ENCODE measurements at places on chromosomes 4 and X.

DNA sequence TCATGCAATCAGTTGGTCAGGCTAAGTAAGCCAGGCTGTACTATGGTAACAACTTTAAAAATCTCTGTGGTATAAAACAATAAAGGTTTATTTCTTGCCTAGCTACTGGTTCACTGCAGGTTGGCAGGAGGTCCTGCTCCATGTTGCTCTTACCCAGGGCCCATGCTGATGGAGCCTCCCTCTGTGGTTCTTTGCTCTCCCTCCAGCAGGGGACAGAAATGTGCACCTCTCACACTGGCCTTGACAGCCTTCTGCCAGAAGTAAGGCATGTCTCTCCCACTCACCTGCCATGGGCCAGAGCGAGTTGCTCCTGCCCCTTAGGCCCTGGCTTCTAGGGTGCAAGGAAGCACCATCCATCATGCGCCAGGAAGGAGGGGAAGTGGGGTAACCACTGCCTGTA lies 31.1 kb downstream of the CLDN22 start:
- no peak for DNase-seq

GRCh38 chr4:93147524-93148212 lies 680.9 kb upstream of the ATOH1 start:
- DNase-seq: no peak

DNA sequence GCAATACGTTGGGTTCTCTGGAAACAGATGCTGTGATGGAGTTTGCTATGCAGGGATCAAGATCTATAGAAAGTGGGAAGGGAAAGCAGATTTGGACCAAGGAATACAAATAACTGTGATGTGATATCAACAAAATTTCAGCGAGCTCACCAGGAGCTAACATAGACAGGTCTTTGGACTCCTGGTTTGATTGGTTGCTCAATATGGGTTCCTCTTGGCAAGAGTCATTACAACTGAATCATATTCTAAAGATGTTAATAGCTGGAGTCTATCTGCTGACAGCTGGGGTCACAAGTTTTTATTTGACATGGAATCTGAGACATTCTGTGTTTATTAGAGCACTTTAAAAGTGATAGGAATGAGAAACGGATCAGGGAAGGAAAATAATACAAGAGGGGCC lies 637.6 kb upstream of the GNPDA2 start:
- DNase-seq: no peak

DNA sequence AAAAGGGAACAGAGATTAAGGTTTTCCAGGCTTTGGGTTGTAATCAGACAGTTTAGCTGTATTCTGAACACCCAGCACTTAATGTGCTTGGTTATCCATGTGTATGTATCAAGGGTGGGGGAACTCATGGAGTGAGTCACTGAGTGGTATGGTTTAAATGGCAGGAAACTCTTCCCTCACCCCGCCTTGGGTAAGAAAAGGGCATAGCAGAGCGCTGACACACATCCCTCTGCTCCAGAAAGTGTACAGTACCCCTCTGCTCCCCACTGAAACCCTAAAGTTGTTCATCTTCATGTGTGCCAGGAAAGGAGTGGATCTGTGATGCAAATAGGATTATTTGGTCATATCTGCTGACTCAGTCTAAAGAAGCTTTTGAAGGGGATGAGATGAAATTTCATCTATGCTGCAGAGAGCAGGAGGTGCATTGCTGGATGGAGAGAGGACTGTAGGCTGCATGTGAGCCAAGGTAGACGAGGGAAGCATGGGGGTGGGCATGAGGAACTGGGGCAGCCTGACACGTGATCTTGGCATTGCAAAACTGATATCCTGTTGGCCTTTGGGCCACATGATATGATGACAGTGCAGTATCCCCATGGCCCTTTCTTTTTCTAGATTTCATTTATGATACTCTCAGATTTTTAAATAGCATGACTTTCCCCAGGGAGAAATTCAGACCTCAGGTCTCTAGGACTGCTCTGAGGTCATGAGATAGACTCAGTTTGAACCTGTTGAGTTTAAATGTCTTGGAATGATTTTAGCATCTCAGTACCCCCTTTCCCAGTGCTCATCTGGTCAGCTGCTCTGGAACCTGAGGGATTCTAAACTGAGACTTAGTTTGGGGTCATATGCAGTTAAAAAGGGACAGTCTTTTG lies 84.8 kb downstream of the TMEM164 start:
- DNase-seq: no peak

DNA sequence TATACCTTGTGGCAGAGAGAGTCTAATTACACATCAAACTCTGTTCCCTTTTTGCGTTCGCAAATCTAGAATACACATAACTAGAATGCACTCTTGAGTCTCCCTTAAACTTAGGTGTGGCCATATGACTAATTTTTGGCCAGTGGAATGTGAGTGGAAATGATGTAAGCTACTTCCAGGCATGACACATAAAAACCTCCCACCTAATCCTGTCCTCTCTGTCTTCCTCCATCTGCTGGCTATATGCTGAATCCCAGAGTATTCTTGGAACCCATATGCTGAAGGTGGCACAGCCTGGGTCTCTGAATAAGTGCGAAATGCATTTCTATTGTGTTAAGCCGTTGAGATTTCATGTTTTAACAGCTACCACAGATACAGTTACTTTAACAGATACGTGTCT lies 269.9 kb upstream of the NRK start:
- no peak for DNase-seq

DNA sequence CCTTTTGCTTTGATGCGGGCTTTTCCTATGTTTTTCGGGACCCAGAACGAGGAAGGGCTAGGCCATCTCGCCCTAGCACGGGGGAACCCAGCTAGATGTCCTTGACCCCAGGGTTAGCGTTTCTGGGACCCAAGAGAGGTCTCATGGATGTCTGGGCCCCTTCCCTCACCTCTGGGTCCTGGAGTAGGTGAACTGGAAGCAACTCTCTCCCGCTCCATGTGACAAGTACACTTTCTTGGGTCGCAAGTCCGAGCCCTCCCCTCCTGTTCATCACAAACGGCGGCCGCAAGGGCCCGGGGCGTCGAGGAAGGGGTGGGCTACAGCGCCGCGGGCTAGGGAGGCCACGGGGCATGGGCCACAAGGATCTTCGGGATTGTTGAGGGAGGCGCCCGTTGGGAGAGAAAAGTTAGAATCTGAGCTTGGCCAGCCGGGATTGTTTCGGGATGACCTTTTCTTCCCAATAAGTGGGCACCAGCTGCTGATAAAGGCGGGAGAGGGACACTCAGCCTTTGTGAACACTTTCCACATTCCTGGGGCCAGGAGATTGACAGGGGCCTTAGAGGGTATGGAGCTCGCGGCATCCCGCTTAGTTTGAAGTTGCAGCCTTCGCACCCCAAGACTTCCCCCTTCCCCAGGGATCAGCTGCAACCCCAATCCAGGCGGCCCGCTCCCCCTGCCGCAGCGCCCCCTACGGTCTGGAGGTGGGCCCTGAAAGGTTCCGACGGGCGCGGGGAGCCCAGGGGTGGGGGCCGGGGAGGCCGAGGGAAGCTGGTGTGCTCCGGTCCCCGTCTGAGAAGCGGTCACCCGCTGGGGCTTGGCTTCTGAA lies 136.9 kb upstream of the ZIC3 start:
- DNase-seq: no peak

GRCh38 chr4:97747945-97748344 lies 395.3 kb downstream of the STPG2 start:
- no peak for DNase-seq

DNA sequence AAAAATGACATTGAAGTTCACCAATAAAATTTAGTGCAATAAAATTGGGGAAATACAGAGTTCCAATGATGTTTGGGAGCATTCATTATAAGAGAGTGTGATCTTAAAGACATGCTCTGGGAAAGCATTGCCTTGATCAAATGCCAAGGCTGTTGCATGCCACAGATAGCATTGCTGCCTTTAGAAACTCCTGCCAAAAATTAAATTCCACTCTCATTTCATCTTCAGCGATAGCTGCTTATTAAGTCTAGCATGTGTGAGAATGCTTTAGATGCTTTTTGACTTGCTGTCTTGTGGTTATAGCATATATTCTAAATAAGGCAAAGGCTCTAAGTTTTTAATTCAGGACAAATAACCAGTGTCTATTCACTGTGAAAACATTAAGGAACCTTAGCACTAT lies 49.3 kb downstream of the NPNT start:
- DNase-seq: no peak

GRCh38 chr4:138162259-138162658 lies 79.9 kb downstream of the SLC7A11 start:
- no peak for DNase-seq

DNA sequence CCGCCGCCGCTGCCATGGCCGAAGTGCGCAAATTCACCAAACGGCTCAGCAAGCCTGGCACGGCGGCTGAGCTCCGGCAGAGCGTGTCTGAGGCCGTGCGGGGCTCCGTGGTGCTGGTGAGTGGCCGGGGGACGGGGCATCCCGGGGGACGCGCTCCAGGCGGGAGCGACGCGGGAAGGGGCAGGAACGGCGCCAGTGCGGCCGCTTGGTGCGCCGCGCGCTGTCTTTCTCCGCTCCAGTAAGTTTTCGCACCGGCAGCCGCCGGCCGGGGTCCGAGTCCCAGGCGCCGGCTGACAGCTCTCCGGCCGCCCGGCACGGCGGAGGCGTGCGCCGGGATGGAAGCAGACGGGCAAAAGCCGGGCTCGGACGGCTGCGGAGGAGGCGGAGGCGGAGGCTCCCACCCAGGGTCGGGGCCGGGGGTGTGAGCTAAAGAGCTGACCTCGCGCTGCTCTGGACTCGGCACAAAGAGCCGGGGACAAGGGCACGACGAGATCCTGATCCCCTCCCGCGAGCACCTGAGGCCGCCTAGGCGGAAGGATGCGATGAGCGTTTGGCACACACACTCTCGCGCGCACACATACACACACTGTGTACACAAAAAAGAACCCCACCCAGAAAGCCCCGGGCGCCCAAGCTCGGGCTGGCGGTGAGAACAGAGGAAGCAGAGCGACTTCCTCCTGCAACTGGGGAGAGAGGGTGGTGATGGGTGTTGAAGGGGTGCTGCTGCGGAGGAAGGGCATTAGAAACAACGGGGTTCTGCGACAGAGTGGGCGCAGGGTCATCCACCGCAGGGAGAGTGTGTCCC lies 545 bp downstream of the DOCK11 start:
- DNase-seq: peak; percentile 61

DNA sequence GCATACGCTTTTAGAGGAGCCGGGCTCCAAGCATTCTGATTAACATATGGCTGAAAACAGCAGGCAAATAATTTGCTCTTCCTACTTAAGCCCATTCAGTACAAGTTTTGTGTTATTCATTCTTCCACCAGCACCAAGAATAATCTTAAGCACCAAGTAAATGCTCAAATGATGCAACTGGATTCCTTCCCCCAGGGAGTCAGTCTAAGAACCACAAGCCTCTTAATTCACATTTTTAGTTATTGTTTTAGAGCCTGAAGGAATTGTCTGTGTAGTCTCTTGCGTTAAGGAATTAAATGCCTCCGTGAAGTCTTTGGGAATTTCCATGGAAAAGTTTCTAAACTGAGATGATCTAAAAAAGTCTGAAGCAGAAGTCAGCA lies 61.5 kb upstream of the MAGEB2 start:
- no peak for DNase-seq

DNA sequence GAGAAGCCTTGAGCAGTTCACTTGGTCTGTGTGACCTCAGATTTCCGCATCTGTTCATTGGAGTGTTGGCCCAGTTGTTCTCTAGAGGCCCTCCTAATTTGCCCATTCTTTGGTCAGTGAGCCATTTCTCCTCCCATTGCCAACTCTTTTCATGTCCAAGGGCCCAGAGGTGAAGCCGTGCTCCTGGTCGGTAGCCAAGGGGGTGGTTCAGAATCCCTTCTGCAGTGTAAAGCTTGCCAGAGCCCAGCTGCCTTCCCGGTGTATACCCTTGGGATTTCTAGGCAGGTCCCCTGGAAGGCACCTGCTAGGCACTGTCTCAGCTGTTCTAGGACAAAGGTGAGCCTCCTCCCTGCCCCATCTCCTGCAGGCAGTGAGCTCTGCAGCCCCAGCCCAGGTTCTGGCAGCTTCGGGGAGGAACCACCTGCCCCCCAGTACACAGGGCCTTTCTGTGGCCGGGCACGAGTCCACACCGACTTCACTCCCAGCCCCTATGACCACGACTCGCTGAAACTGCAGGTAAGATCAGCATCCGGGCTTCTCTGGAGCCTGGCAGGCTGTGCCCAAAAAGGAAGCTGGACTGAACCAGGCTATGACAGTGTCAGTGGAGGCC lies 12.3 kb downstream of the SASH3 start:
- no peak for DNase-seq

- no peak for DNase-seq
These were observed 304.7 kb upstream of the GATB start for GRCh38 chr4:152065545-152065944.

DNA sequence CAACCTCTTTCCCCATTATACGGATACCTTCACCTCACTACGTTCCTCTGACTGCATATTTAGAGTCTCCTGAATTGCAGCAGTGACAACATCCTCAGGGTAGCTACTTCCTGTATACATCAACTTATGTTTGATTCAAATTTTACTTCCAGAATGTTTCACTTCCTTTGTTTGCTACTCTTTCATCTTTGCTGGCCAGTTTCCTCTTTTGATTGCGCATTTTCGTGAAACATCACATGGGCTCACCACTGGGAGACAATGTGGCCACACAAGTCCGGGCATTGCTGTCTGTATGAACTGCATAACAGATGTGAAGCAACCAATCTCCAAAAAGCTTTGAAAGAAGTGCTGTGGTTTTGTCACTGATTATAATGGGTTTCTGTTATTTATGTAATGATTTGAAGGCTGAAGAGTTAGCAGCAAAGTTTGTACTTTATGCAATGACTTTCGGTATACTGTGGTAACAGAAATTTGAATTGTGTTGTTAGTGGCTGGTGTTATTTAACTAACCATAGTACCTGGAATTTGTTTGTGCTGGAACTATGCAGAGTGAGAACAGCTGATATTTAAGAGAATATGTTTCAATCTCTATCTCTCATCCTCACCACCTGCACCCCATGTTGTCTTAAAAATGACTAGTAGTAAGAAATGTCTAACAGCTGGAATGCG lies 7.4 kb downstream of the SNCA start:
- DNase-seq: no peak

DNA sequence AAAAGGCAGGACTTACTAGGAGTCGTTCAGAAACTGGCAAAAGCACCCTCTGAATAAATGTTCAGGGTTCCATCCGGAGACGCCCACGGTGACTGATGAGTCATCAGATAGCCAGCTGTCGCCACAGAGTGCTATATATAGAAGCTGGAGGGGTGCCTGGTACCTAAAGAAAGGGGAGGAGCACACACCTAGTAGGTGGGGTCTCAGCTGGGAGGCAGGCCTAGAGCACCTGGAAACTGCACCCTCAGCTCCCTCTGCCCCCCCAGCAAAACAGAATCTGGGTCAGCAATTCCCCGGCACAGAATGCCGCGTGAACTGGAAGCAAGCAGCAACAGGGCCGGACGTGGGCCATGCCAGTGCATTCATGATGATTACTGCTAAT lies 242.0 kb downstream of the BCOR start:
- peak; percentile 53 for DNase-seq

DNA sequence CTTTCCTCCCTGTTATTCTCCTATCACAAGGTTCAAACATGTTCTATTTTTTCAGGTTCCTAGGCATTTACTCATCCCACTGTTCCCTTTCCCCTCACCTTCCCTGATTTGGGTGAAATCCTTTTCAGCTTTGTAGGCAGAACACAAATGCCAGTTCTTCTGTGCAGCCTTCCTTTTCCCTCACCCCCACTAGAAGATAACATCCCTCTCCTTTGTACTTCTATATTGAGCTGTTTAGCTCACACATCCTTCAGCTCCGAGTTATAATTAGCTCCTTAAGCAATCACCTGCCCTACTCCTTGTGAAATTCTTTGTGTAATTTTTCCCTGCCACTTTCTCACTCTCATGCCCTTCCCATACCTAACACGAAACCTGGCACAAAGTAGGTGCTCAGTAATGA lies 240.9 kb downstream of the AR start:
- no peak for DNase-seq

All from activated T-cell treated with anti-CD3 and anti-CD28 coated beads for 1 hour (primary cell).